ENCODE measurements at places on chromosomes 2 and 18. TPM values are rescaled to one million over a fixed set of nuclear protein-coding genes. Genes with fewer than 3 reads are reported as not detected.

DNA sequence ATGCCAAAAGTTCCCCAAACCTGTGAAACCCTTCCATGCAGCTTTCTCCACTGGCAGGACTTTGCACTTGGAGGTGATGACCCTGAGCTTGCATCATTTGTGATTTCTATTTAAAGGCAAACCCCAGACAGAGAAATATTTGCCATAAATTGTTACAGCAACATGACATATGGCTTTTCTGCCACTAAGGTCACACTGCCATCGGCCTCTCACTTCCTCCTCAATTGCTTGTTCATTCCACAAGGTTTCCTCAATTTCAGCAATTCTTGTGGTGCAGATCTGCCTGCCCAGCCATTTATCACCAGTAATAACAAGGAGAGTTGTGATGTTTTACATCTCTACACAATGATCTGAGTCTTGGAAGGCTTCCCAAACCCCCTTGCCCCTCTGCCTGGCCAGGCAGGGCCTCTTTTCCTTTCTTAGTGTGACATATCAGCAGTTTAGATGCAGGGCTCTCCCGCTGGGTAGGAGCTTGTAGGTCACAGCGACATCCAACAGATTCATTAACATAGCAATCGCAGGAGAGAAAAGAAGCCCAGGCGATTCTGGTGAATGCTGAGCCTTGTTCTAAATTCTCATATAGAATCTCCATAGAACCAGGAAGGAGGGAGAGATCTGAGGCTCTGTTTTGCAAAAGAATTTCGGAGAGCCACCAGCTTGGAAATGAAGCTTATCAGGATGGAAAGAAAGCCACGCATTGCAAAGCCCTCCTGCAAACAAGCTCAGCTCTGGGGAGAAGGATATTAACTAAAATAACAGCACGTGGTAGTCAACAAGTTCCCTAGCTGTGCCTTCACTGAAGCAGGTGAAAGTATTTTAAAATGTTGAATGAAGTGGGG lies 46.7 kb upstream of the ITGA6 start:
- DNase-seq: no peak

DNA sequence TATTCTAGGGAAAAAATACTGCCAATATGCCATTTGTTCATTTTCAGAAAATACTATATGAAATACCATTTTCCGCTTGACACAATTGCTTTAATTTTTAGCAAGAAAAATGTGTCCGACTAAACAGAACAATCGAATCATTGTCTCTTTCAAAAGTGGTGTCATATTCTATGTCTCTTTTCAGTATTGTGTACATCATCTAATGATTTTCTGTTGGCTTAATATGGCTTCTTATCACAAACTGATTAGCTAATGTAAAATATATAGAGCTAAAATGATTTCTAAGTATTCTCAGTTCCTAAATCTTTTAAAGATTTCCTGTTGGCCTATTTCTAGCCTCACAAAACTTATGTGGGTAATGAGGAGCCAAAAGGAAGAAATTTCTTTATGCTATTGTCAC lies 436.6 kb downstream of the LRRTM4 start:
- no peak for DNase-seq

- DNase-seq: no peak
These were observed 5.8 kb upstream of the PTPN4 start for GRCh38 chr2:119753930-119754321.

GRCh38 chr18:70037431-70038061 lies 89.9 kb upstream of the CD226 start:
- peak; percentile 9 for DNase-seq

The UBR3 gene
- total RNA-seq: 30.0 TPM

The RAX gene
- not detected for total RNA-seq

The CDCA7 gene
- total RNA-seq: 6.2 TPM

The NR4A2 gene
- total RNA-seq: 2.6 TPM

DNA sequence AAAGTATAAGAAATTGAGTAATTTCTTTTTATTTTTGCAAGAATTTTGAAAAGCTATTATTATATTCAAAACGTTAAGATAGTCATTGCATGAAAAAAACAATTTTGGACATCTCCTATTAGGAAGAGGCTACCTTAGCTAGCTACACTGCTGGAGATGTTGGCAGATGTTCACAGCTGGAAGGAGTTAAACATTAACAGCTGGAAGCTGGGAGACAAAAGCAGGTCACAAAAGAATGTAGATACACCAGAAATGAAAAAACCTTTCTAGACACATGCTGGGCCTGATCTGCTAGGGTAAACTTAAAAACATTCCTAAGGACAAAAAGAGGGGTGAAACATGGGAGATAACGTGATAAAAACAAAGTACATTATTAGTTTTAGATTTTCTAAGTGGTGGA lies 84.4 kb downstream of the SESTD1 start:
- no peak for DNase-seq

- DNase-seq: no peak
These were observed 7.1 kb downstream of the RNF144A start for GRCh38 chr2:6924101-6924923.
